Heart left ventricle (tissue), 16 donors: ENCODE measurements at places on chromosomes 6 and 20. TPM values are rescaled to one million over a fixed set of nuclear protein-coding genes. Genes with fewer than 3 reads are reported as not detected.

Gene THBS2
- polyA plus RNA-seq: 19.8 TPM

Gene BHLHE23
- not detected for polyA plus RNA-seq

GRCh38 chr6:47071681-47072080 is 29.5 kb upstream of the ADGRF1 start:
- H3K27me3 ChIP-seq: no peaks in the 10 kb centered on the region
- H3K27ac ChIP-seq: no peak overlapping the region
- no peak overlapping the region for H3K4me3 ChIP-seq
- no peaks in the 10 kb centered on the region for H3K36me3 ChIP-seq
- peaks cover 3% of the 10 kb centered on the region for H3K4me1 ChIP-seq
- no peak for DNase-seq

DNA sequence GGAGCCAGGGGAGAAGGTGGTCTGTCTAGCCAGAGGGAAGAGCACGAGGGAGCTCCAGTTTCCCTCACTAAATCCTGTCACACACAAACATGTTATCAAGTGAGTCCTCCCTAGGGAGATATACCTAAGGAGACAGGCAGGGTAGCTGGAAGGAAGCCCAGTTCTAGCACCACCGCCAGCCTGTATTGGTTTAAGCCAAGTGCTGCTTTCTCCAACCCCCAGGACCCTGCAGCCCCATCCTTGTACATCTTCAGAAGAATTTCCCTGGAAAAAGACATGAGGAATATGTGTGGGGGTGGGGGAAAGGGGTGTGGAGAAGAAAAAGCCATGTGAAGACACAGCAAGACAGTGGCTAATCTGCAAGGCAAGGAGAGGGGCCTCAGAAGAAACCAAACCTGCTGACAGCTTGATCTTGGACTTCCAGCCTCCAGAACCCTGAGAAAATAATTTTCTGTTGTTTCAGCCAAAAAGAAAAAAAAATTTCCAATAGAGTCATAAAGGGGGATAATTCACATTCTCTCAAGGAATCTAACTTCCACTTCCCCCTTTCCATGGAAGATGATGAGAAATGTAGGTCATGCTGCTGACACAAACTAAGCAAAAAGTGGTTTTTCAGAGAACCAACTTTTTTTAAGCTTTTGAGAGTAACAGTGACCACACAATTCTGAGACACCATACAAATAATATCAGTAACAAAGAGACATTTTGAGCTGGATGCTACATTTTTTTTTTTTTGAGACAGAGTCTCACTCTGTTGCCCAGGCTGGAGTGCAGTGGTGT is 103.2 kb upstream of the PRDM1 start:
- H3K36me3 ChIP-seq: no peaks in the 10 kb centered on the region
- no peak for DNase-seq
- H3K4me3 ChIP-seq: no peak overlapping the region
- no peak overlapping the region for H3K27ac ChIP-seq
- peaks cover 80% of the 10 kb centered on the region for H3K27me3 ChIP-seq

DNA sequence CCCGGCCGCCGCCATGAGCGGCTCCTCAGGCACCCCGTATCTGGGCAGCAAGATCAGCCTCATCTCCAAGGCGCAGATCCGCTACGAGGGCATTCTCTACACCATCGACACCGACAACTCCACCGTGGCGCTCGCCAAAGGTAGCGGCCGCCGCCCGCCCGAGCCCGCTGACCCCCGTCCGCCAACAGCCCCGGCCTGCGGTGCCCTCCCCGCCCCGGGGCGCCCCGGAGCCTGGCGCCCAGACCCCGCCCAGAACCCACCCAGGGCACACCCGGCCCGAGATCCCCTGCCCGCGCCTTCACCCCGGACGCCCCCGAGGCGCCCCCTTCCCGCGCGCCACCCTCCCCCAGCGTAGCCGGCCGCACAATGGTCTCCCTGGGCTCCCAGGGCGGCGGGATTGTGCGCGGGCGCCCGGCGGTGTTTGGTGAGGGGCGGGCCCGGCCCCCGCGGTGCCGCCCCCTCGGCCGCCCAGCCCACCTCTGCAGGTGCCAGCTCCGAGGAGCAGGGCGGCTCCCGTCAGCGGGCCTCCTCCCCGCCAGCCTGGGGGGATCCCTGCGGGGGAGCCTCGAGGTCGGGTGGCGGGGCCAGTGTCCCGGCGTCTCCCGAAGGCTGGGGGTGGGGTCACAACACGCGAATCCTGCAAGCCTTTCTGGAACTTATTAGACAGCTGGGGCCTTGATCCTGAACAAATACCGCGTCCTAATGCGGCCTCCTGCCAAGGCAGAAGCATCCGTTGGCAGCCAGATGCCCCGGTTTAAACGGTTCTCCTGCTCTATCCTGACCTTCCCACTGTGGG is 577 bp downstream of the LSM14B start:
- DNase-seq: peak; percentile 54
- peak overlapping the region; percentile 63 for H3K4me3 ChIP-seq
- H3K27me3 ChIP-seq: no peaks in the 10 kb centered on the region
- H3K4me1 ChIP-seq: peaks cover 38% of the 10 kb centered on the region

- DNase-seq: peak; percentile 60
- no peak overlapping the region for H3K27ac ChIP-seq
- no peak overlapping the region for H3K4me3 ChIP-seq
Measured at GRCh38 chr20:46359233-46359751, 47.1 kb downstream of the ELMO2 start.

DNA sequence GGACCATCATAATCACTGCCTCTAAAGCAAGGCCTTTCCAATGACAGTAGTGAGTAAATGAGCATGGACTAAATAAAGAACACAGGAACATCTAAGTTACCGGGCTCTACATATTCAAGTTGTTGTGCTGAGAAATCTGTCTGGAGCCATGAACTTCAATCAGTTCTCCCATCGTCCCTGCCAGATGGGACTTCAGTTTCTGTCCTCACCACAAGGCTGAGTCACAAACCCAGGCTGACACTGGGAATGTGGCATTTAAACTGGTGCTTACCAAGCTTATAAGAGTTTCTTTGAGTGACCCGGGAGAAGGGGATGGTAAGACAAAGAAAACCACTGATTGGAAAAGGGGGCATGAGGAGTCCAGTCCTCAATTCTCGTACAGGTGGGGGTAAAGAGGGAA is 497.0 kb downstream of the MAFB start:
- H3K36me3 ChIP-seq: no peaks in the 10 kb centered on the region
- no peaks in the 10 kb centered on the region for H3K27me3 ChIP-seq
- DNase-seq: no peak
- no peak overlapping the region for H3K4me3 ChIP-seq
